ENCODE measurements at places on chromosomes 12 and 14. TPM values are rescaled to one million over a fixed set of nuclear protein-coding genes. Genes with fewer than 3 reads are reported as not detected.

TAS2R7 gene
- not detected for polyA plus RNA-seq

- no peak for DNase-seq
- no peak overlapping the region for H3K4me3 ChIP-seq
- H3K36me3 ChIP-seq = no peaks in the 10 kb centered on the region
These were observed 98.8 kb downstream of the DUSP6 start for GRCh38 chr12:89253488-89253887.

DNA sequence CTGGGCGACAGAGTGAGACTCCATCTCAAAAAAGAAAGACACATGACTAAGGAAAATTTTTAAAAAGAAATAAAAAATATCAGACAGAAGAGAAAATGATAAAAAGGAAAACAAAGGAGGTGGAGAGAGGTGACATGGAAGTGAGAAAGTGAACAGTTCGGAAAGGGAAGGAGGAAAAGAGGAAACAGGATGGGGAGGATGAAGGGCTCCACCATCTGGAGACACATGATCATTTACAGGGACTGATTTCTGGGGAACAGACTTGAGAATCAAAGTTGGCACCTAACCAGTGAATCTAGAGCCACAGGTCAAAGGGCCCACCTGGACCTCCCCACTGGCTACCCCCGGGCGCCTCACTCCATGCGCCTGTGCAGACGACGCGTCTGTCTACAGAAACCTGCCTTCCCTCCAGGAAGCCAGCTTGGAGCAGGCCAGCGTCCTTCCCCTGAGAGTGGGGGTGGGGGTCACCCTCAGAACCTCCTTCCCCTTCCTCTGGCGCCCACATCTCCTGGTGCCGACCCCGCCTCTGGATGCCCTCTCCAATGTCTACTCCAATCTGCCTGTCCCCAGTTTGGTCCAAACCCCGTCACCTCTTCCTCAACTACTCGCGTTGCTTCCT, 60.5 kb downstream of the AMN start:
- no peak overlapping the region for H3K4me3 ChIP-seq
- no peaks in the 10 kb centered on the region for H3K27me3 ChIP-seq
- H3K4me1 ChIP-seq = no peaks in the 10 kb centered on the region
- H3K36me3 ChIP-seq = peaks cover 8% of the 10 kb centered on the region

PLEKHH1 gene
- 0.59 TPM for polyA plus RNA-seq

DNA sequence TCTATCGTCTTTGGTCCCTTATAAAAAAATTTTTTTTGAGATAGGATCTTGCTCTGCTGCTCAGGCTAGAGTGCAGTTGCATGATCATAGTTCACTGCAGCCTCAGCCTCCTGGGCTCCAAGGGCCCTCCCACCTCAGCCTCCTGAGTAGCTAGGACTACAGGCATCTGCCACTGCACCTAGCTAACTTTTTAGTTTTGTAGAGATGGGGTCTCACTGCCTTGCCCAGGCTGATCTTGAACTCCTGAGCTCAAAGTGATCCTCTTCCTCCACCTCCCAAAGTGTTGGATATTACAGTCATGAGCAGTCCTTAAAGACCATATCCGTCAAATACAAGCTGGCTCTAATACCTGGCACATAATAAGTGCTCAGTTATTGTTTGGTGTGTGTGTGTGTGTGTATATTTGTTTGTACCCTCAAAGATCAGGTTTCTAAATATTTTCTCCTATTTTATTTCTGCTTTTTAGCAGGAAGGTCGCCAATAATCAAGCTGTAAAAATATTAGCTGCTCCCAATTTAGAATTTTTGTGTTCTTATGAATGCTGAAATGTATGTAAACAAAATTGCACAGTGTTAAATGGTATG, 30.5 kb downstream of the SRGAP1 start:
- DNase-seq = no peak
- H3K4me1 ChIP-seq = no peaks in the 10 kb centered on the region
- H3K27me3 ChIP-seq = no peaks in the 10 kb centered on the region
- H3K4me3 ChIP-seq = no peak overlapping the region

- no peaks in the 10 kb centered on the region for H3K27me3 ChIP-seq
- DNase-seq = no peak
- no peaks in the 10 kb centered on the region for H3K4me1 ChIP-seq
- peaks cover 7% of the 10 kb centered on the region for H3K36me3 ChIP-seq
- no peak overlapping the region for H3K4me3 ChIP-seq
These were observed 28.7 kb upstream of the CERS5 start for GRCh38 chr12:50195832-50196231.

DNA sequence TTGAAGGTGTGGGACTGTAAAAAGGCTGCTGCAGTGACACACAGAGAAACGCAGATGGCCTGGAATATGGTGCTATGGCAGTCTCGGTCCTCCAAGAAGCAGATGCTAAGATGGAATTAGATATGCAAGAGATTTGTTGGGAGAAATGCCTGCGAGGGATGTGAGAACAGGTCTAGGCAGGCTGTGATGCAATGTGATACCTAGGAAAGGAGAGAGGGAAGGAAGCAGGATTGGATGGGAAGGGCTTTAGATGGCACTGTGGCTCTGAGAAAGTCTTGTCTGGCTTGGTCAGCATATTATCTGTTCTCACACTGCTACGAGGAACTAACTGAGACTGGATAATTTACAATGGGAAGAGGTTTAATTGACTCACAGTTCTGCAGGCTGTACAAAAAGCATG, 374.4 kb downstream of the BCAT1 start:
- H3K4me1 ChIP-seq = no peaks in the 10 kb centered on the region
- H3K27me3 ChIP-seq = no peaks in the 10 kb centered on the region
- no peak overlapping the region for H3K4me3 ChIP-seq

DNA sequence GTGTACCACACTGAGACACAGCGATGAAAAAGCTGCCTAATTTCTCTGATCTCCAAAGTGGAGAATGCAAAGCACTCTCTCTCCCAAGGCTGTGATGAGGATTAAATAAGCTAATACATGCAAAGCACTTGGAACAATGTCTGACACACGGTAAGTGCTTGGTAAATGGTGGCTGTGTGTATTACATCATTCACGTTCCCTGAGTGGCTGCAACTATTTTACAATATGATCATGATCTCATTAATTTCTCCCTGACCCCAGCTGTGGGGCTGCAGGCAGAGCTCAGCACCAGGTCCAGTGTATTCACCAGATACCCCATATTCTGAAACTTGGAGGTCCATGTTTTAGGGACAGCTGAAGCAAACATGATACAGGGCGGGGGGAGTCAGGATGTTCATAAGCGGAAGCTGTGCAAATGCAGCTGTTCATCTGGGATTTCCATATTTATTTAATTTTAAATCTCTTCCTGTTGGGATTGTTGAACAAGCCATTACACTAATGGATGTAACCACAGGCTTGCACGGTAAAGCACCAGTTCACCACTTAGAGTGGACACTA, 106.4 kb downstream of the CCDC60 start:
- no peak overlapping the region for H3K4me3 ChIP-seq
- H3K27me3 ChIP-seq = no peaks in the 10 kb centered on the region
- H3K4me1 ChIP-seq = no peaks in the 10 kb centered on the region
- no peaks in the 10 kb centered on the region for H3K36me3 ChIP-seq
- no peak overlapping the region for H3K27ac ChIP-seq

GRCh38 chr12:107788690-107789458, 14.4 kb downstream of the ASCL4 start:
- no peak overlapping the region for H3K27ac ChIP-seq
- H3K27me3 ChIP-seq = no peaks in the 10 kb centered on the region
- no peak for DNase-seq
- H3K4me3 ChIP-seq = no peak overlapping the region
- no peaks in the 10 kb centered on the region for H3K4me1 ChIP-seq
- H3K36me3 ChIP-seq = no peaks in the 10 kb centered on the region

DNA sequence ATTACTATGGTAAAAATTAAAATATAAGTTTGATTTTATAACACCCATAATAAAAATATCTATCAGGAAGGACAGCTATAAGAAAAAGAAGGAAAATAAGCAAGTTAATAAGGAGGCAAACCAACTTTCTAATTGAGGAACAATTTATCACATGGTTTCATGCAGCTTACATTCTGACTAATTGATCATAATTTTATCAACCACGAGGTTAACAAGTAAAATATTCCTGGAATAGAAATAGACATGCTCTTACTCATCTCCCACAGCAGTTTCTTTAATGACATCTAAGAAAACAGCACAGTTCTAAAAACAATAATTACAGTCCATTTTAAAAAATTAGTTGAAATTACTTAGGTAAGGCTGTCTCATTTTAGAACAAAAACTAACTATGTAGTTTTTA, 130.8 kb upstream of the KRR1 start:
- no peaks in the 10 kb centered on the region for H3K27me3 ChIP-seq
- DNase-seq = no peak
- no peak overlapping the region for H3K4me3 ChIP-seq

TMEM229B gene
- 0.28 TPM for polyA plus RNA-seq

GRCh38 chr12:29763301-29763683, 20.4 kb downstream of the TMTC1 start:
- H3K36me3 ChIP-seq = no peaks in the 10 kb centered on the region
- H3K4me1 ChIP-seq = no peaks in the 10 kb centered on the region
- no peak overlapping the region for H3K4me3 ChIP-seq
- no peak for DNase-seq
- no peak overlapping the region for H3K27ac ChIP-seq
- no peaks in the 10 kb centered on the region for H3K27me3 ChIP-seq

DNA sequence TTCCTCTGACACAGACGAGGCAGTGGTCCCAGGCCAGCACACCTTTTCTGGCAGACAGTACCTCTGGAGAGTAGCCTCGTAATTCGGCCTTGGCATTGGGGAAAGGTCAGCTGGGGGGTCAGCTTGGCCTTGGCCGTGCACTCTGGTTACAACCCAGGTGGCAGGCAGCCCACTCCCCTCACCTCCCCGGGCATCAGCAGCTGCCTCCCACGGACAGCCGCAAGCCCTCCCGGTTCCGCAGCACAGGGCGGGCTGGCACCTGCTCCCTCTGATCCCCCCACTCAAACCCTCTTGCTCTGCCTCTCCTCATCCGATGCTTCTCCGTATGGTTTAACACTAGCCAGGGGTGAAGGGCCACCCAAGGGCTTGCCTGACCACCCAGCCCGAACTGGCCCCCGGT, 50.6 kb downstream of the TEAD4 start:
- no peaks in the 10 kb centered on the region for H3K4me1 ChIP-seq
- H3K4me3 ChIP-seq = no peak overlapping the region
- H3K27me3 ChIP-seq = no peaks in the 10 kb centered on the region
- H3K27ac ChIP-seq = no peak overlapping the region
- DNase-seq = peak; percentile 65

DNA sequence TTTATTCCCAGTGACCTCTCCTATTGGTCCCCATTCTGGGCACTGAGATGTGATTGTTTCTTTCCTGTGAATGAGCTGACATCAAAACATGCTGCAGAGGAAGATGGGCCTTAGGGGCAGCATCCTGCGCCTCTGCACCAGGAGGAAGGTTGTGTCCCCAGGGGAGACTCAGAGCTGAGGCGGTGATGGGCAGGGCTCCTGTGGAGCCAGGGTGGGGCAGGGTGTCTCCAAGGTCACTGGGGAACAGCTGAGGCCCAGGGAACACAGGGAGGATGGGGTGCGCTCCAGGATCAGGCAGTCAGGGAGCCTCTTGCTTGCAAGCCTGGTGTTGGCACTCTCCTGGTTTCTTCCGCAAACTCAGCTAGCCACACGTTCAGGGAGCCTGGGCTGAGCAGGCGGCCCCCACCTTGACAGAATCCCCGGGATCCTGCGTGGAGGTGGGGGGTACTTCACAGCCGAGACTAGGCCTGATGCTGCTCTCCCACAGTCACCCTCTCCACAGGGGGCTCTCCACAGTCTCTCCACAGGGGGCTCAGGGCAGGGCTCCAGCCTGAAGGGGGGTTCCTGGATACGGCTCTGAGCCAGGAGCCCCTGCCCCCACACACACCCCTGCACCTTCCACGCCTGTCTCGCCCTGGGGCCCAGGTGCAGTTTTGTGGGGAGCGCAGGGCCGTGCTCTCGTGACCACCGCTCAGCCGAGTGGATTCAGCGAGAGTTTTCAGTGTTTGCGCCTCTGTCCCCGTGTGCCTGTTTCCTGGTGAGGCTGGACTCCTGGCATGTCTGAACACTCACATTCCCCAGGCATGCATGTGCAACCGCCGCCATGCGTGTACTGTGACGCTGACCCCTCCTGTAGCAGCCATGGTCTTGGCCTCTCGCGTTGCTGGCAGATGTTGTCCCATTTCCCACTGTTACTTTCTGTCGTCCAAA, 264.7 kb downstream of the SEC23A start:
- no peaks in the 10 kb centered on the region for H3K27me3 ChIP-seq
- H3K27ac ChIP-seq = no peak overlapping the region
- no peak overlapping the region for H3K4me3 ChIP-seq

Data from aorta (tissue), 5 donors.